M059J (cell line): ENCODE measurements at places on chromosomes 7 and 10. TPM values are rescaled to one million over a fixed set of nuclear protein-coding genes. Genes with fewer than 3 reads are reported as not detected.
A peak's percentile ranks its signal among the peaks of the same experiment; 100 is the strongest.

CHST15 gene
- total RNA-seq = 15.2 and 15.6 TPM in 2 replicates

CC2D2B gene
- total RNA-seq = not detected in 2 replicates

RPEL1 gene
- total RNA-seq = 0.12 TPM in 1 of 2 replicates, not detected in the other

- DNase-seq = no peak
These were observed 6.1 kb upstream of the CYP26C1 start for GRCh38 chr10:93054486-93054885.

- DNase-seq = no peak
These were observed 69.3 kb downstream of the MYOF start for GRCh38 chr10:93412801-93413200.

GRID2IP gene
- total RNA-seq = 0.02 TPM in 1 of 2 replicates, not detected in the other

GNAI1 gene
- total RNA-seq = 48.1 and 58.9 TPM in 2 replicates

TDRD1 gene
- total RNA-seq = not detected in 2 replicates

- DNase-seq = no peak
These were observed 1.5 kb downstream of the STOX1 start for GRCh38 chr10:68828833-68829232.

DNA sequence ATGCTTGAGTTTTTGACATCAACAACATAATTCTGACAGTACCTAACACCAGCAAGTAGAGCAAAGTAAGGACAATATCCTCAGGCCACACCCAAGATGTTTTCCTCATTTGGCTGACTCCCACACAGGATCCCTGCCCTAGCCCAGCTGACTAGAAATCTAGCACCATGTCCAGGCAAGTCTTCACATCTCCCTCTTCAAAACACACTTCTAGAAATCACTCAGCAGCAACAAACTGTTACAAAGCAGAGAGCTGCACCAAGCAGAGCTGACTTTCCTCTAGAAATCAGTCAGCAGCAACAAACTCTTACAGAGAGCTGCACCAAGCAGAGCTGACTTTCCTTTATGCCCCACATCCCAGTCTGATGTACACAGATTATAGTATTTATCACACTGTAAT lies 7.7 kb downstream of the TMEM168 start:
- no peak for DNase-seq

PAX4 gene
- not detected in 2 replicates for total RNA-seq

DENND2A gene
- 11.5 and 19.9 TPM in 2 replicates for total RNA-seq

DNA sequence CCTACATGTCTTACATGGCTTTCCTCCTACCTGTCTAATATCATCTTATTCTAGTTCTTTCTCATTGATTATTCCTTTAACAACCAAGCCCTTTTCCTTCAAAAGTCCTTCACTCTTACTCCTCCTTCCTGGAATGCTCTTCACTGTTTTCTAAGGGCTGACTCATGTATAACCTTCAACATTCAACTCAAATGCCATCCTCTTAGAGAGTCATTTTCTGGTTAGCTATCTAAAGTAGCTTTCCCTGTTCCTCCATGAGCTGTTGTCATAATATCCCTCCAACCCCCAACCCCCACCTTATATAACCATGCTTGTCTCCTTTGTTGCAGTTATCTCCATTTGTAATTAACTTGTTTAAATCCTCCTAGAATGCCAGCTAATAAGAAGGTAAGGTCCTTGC lies 286.8 kb downstream of the ADK start:
- peak; percentile 68 for DNase-seq

DNA sequence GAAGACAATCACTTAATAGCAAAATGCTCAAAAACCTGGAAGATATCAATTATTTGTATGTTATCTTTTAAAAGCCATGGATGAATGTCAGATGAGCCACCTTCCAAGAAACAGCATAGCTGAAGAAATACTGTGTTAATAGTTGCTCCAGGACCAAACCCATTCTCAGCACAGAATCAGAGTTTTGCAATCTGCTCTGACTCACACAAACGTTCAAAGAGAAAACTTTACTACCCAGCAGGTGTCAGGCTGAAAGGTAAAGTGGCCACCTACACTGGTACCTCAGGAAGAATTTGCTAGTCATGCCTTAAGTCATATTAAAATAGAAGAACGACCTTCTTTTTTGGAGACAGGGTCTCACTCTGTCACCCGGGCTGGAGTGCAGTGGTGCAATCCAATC lies 526.5 kb downstream of the PARD3 start:
- peak; percentile 5 for DNase-seq

GRCh38 chr7:69245646-69246045 lies 352.6 kb upstream of the AUTS2 start:
- peak; percentile 70 for DNase-seq

GRCh38 chr7:2260820-2261219 lies 18.8 kb downstream of the NUDT1 start:
- DNase-seq = peak; percentile 92

DNA sequence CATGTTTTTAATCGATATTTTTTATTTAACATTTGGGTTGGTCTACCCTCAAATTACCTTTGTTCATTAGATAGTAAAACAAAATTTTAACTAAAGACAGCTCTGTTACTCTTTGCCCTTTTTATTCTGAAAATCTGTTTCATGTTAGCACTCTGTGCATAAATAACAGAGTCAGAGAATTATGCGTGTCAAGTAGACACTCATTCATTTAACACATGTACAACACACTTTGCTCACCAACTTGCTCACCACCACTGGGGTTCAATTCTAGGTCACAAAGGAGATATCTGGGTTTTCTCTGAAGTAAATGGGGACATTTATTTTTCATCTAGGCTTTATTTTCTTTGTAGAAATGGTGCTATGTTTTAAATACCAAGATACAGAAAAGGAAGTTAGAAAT lies 457.4 kb upstream of the SEMA3D start:
- no peak for DNase-seq

DNA sequence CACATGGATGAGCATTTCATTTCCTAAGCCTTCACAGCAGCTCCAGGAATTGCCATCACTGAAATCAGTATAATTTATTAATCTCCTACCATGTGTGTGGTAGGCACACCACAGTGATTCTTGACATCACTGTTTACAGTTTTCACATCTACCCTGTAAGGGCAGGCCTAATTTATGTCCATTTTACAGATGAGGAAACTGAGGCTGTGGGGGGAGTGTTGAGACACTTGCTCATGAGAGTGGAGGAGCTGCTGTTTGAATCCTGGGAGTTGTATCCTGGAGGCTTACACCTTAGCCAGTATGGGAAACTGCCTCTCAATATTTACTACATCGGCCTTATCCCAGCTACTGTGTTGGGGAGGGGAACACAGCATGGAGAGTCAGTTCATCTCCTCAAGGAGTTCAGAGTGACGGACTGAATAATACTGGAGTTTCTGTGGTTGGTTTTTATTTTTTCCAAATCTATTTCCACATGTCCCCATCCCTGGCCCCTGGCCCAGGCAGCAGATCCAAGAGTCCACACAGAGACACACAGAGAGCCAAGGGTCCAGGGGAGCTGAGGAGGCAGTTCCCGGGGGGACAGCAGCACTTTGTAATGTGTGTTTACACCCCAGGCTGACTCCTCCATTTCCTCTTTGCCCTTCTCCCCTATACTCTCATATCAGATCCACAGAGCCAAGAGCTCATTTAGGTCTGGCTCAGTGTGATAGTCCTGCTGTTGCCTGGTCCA lies 13.2 kb downstream of the UBTD1 start:
- no peak for DNase-seq

DNA sequence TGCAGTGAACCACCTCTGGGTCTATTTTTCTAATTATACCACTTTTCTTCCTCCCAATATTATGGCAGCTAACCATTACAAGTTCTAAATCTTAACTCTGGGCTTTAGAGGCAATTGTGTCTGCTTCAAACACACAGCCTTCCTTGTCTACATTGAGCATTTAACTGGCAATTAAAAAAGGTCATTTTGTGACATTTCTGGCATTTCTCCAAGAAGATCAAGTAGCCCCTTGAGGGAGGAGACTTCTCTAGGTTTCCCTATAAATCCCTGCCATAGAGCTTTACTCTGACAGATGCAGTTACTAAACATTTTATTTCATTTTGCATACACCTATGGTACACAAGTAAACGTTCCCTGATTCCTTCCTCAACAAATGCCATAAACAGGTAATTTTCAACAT lies 33.4 kb upstream of the FAM133B start:
- DNase-seq = no peak

DNA sequence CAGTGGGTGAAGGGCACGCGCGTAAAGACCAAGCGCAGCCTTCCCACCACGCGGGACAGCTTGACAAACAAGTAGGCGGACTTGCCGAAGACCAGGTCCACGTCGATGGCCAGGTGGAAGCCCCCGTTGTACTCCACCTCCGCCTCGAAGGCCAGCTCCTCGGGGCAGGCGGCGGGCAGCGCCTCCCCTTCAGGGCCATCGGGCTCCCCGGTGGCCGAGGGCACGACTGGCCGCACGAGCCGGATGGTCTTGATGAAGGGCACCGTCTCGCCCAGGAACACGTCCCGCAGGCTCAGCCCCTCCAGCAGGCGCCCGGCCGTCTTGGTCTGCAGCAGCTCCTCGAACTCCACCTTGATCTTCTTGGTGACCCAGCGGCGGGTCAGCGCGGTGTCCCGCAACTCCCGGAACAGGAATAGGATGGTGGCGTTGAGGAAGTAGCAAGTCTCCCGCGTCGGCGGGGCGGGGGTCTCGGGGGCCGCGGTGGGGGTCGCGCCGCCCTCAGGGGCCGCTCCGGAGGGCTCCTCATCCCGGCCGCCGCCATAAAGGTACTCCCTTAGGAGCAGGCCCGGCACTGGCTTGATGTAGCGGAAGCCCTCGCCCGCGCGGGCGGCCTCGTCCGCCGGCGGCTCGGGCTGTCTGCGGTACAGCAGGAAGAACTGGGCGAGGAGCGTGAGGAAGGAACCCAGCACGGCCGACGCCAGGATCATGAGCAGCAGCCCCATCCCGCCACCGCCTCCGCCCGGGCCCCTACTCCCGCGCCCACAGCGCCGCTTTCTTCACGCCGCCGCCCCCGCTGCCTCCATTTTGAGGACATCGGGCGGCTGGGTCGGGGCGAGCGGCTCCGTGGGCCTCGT lies 507 bp downstream of the PDZD8 start:
- peak; percentile 50 for DNase-seq

HYAL4 gene
- total RNA-seq = not detected in 2 replicates

DNA sequence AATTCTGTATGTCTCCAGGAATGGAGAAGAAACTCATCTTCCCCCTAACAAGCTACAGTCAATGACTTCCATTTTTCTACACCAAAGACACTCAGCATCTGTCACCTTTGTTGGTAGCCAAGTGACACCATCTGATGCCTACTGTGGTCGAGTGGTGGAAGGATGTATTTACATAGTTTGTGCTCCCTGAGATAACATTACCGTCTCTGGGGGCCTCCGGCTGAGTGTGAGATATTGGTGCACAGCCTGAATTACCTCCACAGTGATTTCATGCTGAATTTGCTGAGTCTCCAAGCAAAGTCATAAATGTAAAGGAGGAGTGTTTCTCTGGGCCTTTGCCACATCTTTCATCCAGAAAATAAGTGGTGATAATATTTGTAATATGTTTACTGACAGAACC lies 114.0 kb downstream of the GRID1 start:
- no peak for DNase-seq

ACHE gene
- not detected in 2 replicates for total RNA-seq

- DNase-seq = peak; percentile 22
These were observed 212.7 kb upstream of the ZNF804B start for GRCh38 chr7:88546808-88547207.

DNA sequence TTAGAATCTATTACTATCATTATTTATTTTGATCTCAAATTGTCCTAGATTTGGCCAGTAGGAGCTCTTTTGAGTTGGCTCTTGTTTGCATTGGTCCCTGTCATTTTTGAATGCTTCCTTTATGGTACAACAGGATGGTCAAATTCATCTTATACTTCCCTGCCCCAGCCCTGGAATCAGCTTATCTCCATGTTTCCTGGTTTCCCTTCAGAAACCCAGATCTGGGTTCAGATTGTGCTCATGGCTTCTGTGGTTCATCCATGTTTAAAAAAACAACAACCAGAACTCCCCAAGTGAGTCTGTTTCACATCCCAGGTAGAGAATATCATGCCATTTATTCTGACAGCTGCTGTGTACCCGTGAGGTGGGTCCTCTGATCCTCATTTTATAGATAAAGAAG lies 10.6 kb downstream of the ZFYVE27 start:
- no peak for DNase-seq

PNLIP gene
- total RNA-seq = not detected in 2 replicates

GRCh38 chr7:74217455-74218342 lies 7.9 kb downstream of the LAT2 start:
- no peak for DNase-seq

- DNase-seq = peak; percentile 70
These were observed 64.4 kb downstream of the SUGCT start for GRCh38 chr7:40199076-40199802.

- no peak for DNase-seq
These were observed 138.8 kb downstream of the ZEB1 start for GRCh38 chr10:31457858-31458257.

BICC1 gene
- 28.4 and 39.1 TPM in 2 replicates for total RNA-seq

DNA sequence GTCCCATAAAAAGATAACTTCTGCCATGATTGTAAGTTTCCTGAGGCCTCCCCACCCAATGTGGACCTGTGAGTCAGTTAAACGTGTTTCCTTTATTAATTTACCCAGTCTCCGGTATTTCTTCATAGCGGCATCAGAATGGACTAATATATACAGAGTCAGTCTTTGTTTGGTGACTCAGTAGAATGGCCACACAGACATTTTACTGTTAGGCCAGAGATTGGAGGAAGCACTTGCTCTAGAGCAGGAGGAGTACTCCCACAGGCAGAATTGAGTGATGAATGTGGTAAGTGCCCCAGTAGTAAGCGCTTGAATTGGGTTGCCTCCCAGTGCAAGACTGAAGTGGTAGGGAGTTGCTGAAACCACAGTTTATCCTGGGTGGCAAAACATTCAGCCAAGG lies 149.5 kb upstream of the SMIM30 start:
- peak; percentile 84 for DNase-seq

SRPK2 gene
- total RNA-seq = 28.4 and 51.5 TPM in 2 replicates

- no peak for DNase-seq
These were observed 17.6 kb upstream of the GPR146 start for GRCh38 chr7:1026721-1027161.

DNA sequence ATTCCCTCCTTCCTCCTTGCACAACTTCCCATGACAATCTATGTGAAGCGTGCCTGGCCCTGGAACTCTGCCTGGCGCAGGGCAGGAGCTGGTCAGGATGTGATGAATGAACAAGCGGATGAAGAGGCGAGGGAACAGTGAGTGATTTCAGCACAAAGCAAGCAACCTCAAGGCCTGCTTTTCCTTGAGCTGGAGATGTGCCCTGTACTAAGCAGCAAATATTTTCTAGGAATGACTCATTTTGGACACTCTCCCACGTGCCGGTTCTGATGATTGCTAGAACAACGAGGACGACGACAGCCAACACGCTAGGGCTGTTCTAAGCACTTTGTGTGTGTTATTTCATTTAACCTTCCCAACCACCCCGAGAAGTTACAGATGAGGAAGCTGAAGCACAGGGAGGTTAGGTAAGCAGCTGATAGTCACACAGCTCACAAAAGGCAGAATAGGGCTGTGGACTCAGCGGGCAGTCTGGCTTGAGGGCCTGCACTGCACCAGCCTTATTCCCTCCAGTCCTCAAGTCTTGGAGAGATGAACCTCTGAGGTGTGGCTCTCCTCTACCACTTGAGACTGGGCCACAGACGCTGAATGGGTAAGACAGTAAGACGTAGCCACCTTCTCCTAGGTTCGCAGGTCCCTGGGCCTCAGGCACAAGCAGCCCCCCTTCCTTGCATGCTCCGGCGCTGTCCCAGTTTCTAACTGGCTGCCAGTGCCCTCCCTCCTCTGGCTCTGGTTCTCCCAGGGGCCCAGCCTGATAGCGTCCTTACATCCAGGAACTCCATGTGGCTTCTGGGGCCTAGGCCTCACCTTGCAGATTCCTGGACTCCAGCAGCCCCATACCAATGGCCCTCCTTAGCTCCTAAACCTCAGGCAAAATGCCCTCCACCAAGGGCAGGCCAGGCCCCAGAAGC lies 59.0 kb downstream of the YKT6 start:
- peak; percentile 90 for DNase-seq

GRCh38 chr7:140360697-140361229 lies 37.6 kb downstream of the SLC37A3 start:
- DNase-seq = no peak
